ENCODE measurements at places on chromosomes 7 and 10. TPM values are rescaled to one million over a fixed set of nuclear protein-coding genes. Genes with fewer than 3 reads are reported as not detected.

RELN gene
- total RNA-seq, result 3.6 TPM

KIF11 gene
- 1.6 TPM for total RNA-seq

SPACDR gene
- 0.73 TPM for total RNA-seq

CUBN gene
- 0.84 TPM for total RNA-seq

PRSS58 gene
- not detected for total RNA-seq

TRAPPC14 gene
- total RNA-seq, result 8.3 TPM

GJD4 gene
- not detected for total RNA-seq

CALCR gene
- 0.09 TPM for total RNA-seq

SLC4A2 gene
- total RNA-seq, result 71.6 TPM

MRPL32 gene
- total RNA-seq, result 45.2 TPM

All from left cardiac atrium (tissue), 4 donors.